ENCODE measurements at places on chromosomes 13 and 19.
A peak's percentile ranks its signal among the peaks of the same experiment; 100 is the strongest.

DNA sequence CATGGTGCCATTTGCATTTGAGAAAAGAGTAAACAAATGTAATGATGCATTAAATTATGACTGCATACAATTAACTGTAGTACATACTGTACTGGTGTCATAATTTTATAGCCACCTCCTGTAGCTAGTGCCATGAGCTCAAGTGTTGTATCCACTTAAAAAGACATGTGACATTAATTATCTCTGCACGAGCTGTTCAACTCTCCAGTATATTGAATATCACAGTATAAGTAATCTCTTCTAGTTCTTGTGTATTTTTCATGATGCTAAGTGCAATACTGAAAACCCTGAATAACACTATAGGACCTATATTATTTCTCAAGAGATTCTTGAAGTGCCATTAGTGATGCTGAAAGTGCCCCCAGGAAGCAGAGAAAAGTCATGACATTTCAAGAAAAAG, 387.3 kb downstream of the PCDH17 start:
- DNase-seq = no peak

DNA sequence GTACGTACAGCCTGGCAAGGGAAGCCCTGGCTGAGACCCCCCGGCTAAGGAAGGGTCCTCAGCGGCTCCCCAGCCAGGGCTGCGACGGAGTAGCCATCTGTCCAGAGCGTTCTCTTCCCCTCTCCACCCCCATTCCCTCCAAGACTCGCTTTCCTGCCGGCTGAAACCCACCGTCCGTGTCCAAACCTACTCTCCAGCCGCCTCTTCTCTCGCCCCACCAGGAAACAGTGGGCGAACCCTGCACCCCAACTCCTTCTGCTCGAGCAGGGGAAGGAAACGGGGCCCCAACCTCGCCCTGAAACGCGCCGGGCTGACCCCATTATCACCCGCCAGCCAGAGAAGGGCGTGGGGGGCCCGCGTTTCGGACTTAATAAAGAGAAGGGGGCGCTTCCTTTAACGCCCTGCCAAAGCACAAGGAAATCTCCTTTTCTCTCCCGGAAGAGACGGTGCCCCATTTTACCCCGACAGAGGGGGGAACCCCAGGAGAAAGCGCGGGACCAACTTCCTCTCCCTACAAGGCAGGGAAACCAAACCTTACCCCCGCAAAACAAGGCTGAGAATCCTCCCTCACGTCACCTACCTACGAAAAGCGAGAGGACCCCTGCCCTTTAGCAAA, 2.5 kb downstream of the ZC3H4 start:
- DNase-seq = no peak

DNA sequence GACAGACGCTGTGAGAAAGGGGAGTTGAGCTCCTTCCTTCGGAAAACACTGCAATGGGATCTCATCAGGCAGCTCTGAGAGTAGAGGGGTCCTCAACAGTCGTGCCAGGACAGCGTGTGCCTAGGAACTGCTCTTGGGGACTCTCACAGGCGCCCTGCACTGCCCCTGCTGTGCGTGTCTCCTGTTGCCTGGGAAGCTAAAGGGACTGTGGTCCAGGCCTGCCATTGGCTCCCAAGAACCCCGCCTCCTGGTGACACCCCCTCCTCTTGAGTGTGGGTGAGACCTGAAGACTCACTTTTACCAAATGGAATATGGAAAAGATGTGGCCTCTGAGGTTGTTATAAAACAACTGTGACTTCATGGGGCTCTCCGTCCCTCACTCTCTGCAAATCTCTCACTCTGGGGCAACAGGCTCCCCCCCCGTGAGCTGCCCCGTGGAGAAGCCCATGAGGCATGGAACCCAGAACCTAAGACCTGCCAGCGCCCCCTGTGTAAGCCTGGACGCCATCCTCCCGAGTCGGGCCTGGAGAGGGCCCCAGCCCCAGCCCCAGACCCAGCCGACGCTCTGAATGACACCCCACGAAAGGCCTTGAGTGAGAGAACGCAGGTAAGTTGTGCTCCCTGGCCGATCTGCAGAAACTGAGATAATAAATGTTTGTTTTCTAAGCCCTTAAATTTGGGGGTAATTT, 302.7 kb downstream of the FGF9 start:
- DNase-seq = no peak

DNA sequence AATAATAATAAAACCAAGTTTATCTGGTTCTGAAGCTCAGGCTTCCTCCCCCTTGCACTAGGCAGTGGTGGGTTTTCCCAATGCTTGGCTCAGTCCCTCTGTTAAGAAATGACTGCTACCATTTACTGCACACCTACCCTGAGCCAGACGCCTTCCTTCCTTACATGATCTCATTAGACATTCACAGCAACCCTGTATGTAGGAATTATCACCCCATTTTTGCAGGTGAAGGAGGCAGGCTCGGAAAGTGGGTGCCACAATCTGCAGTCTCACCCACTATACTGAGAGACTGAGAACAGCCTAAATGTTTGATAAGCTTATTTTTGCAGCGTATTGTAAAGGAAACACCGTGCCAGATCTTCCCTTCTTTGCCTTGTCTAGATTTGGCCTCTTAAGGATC, 18.3 kb upstream of the CACNG8 start:
- DNase-seq = no peak

- DNase-seq = peak; percentile 91
Measured at GRCh38 chr19:11089254-11090013, at the start of gene LDLR. LDLR (plus strand) TSS chr19:11089463; CDS start chr19:11089549, 86 bp downstream.

DNA sequence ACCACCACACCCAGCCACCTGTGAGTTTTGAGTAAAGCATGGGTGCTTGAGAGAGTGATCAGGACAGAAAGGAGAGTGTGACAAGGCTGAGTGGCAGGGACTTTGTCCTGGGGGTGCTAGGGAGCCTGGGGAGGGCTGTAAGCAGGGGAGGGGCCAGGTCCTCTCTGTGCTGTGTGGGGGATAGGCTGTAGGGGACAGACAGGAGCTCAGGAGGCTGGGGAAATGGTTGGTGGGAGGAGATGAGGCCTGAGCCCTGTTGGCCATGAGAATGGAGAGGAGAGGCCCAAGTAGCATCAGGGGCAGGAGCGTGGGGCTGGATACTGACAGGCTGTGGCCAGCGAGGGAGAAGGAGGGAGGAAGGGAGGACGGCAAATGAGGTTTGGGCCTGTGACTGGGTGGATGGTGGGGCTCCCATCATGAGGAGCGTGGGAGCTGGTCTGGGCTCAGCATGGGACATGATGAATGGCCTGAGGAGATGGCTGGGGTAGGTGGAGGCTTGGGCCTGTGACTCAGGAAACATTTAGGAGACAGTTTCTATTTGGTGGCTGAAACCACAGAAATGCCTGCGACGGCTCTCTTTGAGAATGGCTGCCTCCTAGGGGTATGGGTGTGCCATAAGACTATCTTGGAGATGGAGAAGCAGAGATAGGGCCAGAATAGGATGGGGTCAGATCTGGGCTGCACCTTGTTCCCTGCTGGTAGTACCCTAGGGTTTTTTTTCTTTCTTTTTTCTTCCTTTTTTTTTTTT, 25.0 kb downstream of the GRIN2D start:
- no peak for DNase-seq

All from renal cortex interstitium (tissue), 15 donors.